ENCODE measurements at places on chromosomes 4 and X.

DNA sequence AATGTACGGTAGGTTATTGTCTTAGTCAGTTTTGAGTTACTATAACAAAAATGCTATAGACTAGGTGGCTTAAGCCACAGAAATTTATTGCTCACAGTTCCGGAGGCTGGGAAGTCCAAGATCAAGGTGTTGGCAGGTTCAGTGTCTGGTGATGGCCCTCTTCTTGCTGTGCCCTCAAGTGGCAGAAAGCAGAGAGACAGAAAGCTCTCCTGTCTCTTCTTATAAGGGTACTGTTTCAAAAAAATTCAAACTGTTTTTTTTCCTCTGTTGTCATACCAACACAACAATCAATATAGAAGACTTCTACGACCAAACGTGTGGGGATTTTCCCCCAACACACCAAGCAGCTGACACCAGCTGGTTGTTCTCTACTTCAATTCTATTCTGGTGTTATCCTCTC lies 53.4 kb downstream of the ADGRG4 start:
- DNase-seq = no peak

GRCh38 chrX:101136235-101136634 lies 38.2 kb downstream of the CENPI start:
- DNase-seq = no peak

DNA sequence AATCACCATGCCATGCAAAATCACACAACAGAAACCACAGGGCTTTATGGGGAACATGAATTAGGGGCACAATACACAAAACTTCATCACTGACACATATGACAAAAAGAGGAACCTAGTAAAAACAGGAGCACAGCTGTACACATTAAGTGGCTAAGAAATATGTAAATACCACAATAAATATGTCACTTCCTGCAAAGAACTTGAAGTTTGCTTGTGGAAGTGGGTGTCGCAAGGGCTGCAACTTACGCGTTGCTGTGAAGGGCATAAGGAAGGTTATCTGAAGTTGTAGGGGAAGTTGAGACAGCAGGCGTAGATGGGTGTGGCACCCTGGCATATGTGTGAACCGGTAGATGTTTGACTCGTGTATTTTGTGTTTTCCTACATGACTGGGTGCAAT lies 42.4 kb downstream of the CLCN4 start:
- peak; percentile 6 for DNase-seq

GRCh38 chrX:154748712-154749339 lies 2.1 kb downstream of the GAB3 start:
- DNase-seq = peak; percentile 23

GRCh38 chrX:14590216-14590615 lies 60.9 kb downstream of the GLRA2 start:
- DNase-seq = no peak

DNA sequence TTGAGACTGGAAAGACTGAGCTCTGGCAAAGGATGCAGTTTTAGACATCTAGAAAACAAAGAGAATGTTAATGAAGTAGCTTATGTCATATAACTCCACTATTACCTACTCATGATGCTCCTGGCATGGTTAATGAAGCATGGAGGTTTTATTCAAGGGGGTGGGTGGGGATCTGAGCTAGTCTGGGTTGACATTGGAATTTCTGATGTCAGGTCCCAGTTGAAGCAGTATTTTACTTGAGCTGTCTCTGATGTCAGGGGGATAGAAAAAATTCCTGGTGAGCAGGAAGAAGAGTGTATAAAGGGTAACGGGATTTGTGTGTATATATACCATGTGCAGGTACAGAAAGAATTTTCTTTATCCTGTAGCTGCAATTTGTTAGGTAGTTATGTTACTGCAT lies 102.0 kb downstream of the ELOVL6 start:
- DNase-seq = no peak

- DNase-seq = no peak
Observed at GRCh38 chr4:1492651-1493539, 86.7 kb upstream of the NKX1-1 start.

- no peak for DNase-seq
Observed at GRCh38 chrX:38594434-38594833, 33.1 kb downstream of the TSPAN7 start.

GRCh38 chr4:133143775-133144430 lies 5.2 kb upstream of the PCDH10 start:
- no peak for DNase-seq

DNA sequence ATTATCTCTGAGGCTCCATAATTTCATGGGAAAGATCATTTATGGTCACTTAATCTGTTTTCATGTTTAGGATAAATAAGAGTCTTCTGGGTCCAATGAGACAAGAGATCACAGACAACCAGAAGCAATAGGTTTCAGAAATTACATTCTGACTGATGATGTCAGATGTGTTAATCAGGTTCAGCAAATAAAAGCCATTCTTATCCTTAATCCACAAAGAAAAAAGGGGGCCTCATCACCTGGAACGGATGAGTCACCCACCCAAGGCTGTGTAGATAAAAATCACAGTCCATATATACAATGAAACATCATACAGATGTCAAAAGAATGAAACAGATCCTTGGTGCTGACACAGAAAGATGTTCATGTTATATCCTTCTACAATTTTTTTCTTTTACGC lies 36.6 kb downstream of the SYTL4 start:
- DNase-seq = no peak

DNA sequence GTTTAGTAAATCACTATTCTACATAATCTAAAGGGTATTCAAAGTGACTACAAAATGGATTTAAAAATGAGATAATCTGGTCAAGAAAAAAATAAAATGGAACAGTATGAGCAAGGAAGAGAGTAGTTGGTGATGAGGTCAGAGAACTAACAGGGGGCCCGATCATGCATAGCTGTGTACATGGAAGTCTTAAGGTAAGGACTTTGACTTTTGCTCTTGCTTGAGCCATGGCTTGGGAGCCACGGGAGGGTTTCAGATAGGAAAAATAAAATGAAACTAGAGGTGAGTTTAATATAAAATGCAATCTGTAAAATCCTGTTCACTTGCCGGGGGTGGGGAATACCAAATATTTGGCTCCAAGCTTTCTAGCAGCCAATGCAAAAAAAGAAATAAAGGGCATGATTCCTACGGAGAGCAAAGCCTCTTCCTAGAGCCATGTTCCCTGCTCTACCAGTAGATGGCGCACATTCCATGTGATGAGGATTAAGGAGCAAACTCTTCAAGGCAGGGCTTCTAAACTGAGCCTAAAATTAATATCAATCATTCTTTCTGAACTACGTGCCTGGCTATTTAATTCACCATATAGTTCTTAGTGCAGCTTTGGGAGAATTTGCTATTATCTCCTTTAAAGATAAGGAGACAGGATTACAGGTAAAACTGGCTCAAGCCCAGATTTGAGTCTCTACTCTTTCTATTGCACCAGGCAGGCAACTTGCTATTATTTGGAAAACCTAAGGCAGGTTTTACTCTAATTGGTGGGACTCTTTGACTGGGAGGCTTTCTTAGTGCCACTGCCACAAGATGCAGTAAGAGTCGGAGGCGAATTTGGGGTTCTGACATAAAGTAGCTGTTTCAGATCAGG lies 6.8 kb upstream of the CLCN5 start:
- peak; percentile 2 for DNase-seq

DNA sequence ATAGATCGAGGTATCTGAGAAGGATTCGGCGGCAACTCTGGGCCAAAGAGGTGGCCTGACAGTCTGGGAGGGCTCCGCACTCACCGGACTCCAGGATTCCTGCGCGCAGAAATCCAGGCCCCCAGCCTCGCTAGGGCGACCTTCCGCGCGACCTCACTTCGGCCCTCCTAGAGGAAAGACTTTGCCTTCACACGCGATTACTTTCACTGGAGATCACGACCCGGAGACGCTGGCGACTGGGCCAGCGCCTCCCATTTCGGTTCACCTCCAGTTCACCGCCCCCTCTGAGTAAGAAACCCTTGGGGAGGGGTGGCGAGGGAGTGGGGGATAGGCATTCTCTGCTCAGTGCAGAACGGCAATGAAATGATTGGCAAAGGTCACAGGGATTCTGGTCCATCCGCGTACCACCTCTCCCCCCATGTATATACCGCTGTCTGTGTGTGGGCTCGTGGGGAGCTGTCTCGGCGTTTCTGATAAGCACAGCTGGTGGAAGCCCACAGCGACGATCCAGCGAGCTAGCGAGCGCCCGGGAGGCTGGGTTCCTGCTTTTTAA lies 2.5 kb downstream of the POU3F4 start:
- no peak for DNase-seq

DNA sequence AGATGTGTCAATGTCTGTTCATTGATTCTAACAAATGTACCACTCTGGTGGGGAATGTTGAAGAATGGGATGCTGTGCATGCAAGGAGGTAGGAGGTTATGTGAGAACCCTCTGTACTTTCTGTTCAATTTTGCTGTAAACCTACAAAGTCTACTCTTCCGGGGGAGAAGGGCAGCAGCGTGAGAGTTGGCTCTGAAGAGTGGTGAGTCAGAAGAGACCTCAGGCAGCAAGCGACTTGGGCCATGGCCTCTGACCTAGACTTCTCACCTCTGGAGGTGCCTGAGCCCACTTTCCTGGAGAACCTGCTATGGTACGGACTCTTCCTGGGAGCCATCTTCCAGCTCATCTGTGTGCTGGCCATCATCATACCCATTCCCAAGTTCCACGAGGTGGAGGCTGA lies 26.7 kb downstream of the MANBA start:
- no peak for DNase-seq

DNA sequence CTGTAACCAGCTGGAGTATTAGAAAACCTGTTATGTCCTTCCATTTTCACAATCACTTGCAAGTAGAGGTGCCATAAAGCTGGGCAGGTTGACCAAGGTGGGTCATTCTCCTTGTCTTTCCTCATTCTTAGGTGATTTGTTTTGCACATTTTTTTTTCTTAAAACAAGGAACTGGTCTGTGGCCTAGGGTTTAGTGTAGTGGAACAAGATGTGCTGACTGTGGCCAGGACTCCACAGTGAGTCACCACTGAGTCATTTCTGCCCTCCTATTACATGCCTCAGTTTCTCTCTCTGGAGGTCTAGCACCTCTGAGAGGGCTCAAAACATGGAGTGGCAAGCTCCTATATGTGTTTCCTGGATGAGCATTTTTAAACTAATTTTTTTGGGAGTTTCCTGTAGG lies 355.9 kb downstream of the GPM6A start:
- no peak for DNase-seq

DNA sequence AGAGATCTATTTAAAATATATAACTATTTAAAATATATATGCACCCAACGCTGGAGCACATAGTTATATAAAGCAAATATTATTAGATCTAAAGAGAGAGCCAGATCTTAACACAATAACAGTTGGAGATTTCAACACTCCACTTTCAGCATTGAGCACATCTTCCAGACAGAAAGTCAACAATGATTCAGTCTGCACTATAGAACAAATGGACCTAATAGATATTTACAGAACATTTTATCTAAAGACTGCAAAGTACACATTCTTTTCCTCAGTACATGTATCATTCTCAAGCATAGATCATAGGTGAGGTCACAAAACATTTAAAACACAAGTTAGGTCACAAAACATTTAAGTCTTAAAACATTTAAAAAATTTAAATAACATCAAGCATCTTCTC lies 36.4 kb downstream of the NLRP2B start:
- DNase-seq = no peak

DNA sequence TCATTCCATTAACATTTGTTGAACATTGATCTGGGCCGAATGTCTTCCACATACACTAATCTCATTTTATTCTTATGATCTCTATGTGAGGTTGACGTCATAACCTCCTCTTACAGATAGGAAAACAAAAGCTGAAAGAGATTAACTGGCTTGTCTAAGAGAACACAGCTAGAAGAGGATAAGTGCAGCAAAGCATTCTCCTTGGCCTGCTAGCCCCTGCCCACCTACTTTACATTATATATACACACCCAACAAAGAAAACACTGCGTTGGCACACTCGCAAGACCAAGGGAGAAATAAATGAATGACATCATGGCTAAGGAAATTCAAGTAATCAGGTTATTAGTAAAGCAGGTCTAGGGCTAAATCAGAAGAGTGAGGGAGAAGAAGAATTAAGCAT lies 138.4 kb downstream of the PARM1 start:
- no peak for DNase-seq

DNA sequence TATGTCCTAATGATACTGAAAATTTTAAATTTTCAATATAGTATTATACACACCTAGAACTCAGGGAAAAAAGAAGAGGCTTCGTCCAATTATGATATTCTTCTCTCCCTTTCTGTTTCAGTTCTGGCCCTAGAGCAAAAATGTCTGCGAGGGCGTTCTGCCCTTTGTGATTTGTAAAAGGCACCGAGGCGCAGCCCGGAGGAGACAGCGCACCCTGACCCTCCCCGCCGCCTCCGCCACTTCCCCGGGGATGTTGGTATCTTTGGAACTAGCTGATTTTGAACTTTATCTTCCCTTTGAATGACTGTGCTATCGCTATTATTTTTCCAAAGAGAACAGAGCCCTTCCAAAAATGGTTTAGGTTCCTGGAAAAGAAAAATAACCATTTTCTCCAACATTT lies 173.2 kb upstream of the FAM9B start:
- no peak for DNase-seq

GRCh38 chr4:118972167-118972566 lies 83.5 kb downstream of the SYNPO2 start:
- no peak for DNase-seq

DNA sequence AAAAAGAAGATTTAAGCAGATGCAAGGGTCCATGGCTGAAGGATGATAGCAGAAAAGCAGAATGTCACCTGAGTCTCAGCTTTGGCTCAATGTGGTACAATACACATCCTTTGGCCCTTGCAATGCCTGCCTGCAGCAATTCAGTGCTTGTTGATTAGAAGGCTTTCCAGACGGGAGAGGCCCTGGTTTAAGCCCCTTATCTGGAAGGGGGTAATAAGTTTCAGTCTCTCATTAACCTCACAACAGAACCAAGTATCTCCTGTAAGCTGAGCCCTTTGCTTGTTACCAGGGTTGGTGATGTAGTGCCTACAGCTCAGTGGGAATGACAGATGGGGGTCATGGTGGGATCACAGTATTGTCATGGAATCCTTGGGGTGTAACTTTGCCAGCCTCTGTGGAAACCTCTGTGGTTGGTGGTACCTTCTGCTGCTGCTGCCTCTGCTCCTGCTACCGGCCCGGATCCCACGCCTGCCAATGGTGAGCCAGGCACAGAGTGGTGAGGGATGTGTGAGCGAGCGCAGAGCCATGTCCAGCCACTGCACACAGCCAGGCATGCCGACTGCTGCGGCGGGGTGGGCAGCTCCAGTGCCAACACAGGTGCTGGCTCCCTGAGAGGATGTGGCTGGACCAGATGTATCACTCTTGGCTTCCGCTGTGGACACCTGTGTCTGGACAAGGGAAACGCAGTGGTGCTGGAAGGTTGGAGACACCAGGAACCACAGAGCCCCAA lies 81.2 kb downstream of the ADRA2C start:
- DNase-seq = no peak

DNA sequence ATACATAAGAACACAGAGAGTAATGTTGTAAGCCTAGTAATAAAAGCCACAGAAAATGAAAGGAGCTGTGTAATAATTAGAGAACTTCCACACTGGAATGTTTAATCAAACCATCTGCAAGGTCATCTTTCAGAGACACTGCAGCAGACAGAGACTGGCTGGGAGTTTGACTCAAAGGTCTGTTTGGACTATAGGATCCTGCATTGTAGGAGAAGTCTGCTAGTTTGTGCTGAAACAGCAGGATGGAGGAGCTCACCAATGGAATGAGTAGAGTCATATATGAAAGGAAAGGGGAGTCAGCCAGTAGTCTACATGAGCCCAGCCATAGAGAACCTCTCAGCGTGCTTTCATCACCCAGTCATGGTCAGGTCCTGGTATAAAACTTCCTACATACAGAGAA lies 4.5 kb upstream of the ACE2 start:
- DNase-seq = no peak
